IMR-90 (cell line): ENCODE measurements at places on chromosomes 1 and 21.

- DNase-seq: peak; percentile 6
These were observed 193.6 kb upstream of the KAZN start for GRCh38 chr1:14404862-14405301.

- DNase-seq: peak; percentile 36
These were observed 5.9 kb downstream of the LMO4 start for GRCh38 chr1:87334351-87335174.

DNA sequence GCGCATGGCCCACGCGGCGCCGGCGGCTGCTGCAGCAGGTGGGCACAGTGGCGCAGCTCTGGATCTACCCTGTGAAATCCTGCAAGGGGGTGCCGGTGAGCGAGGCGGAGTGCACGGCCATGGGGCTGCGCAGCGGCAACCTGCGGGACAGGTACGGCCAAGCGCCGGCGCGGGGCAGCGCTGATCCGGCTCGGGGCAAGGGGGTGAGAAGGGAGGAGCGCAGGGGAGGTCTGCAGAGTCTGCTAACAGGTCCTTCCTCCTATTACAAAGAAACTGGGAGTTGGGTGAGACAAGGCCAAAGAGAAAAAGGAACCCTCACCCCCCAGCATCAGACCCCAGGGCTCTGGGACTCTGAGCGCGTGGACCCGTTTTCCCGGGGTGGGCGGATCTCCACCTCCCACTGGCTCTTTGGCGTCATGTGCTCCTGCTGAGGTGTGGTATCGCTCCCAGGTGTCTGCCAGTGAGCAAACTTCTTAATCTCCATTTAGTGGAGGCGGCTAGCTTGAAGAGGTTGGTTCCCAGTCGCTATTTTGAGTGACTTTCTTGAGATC lies 431 bp downstream of the MTARC1 start:
- no peak for DNase-seq

DNA sequence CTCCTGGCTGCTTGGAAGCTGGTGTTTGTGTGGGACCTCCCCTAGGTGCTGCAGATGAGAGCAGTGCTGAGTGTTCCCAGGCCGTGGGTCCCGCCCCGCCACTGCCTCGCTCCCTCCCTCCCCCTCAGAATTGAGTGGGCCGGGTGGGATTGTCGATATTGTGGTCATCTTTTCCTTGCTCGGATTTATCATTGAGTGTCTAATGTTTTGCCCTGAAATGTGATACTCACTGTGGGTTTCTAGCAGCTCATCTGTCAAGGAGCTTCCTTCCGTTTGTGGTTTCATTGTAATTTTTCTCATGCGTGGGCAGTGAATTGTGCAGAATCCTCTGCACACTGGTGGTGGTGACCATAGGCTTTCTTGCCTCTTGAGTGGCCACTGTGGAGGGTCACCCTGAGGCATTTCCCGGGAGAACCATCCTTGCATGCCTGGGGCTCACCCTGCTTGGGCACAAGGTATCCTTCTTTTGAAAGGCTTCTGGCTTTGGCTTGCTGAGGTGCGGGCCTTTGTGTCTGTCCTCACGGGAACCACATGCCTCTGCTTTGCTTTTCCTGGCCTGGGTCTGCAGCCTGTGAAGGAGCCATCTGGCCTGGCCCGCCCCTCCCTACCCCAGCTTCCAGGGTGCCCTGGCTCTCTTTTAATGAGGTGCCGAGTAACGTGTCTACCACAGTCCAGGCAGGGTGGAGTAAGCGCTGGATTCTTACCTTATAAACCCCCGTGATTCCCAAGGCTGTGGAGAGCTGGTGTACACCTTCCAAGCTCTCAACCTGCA lies 25.6 kb downstream of the SLX9 start:
- DNase-seq: peak; percentile 94

DNA sequence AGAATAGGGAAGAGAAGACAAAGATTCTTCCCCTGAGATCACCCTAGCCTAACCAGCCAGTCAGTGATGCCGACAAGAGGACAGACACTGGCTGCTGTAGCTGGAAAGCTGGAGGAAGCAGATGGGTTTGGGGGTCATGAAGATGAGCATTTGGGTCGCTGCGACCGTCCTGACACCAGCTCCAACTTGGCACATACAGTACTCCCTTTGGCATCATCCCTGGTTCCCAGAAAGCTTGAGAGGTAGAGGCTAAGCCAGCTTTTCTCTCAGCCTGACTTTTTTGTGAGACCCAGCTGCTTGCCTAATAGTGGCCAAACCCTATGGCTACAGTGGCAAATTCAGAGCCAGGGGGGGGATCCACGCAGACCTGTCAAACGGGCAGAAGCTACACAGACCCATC lies 43.0 kb upstream of the IKBKE start:
- DNase-seq: no peak

DNA sequence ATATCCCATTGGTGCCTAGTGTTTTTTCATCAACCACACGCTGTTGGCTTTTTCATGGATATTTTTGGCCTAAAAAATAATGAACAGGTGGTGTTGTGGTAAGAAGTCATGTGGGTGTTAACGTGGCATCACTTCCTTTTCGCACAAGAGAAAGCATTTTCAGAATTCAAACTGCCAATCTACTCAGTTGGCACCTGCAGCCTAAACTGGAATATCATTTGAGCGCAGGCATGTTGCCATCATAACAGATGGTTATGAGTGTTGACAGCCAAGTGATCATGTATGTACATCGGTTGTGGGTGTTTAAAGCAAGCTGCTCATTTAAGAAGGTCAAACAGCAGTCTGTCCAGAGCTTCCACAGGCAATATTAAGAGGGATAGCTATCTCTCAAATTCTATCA lies 1963.0 kb downstream of the NCAM2 start:
- no peak for DNase-seq

- no peak for DNase-seq
These were observed 98.6 kb downstream of the SIK1 start for GRCh38 chr21:43328185-43328957.

DNA sequence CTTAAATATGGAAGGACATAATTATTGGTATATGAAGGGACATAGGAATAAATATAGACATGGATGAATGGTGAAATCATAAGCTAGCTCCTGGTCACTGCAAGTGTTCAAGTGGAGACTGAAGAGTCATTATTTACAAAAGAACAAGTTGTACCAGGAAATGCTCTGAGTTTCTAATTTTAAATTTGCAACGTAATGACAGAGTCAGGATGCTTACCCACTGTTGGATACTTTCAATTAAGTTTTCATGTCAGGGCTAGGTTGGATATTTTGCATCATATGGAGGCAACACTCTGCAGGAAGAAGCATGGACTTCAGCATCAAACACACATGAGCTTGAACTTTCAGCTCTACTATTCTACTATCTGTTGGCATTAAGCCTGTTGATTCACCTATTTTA lies 499.6 kb upstream of the C1orf87 start:
- no peak for DNase-seq

DNA sequence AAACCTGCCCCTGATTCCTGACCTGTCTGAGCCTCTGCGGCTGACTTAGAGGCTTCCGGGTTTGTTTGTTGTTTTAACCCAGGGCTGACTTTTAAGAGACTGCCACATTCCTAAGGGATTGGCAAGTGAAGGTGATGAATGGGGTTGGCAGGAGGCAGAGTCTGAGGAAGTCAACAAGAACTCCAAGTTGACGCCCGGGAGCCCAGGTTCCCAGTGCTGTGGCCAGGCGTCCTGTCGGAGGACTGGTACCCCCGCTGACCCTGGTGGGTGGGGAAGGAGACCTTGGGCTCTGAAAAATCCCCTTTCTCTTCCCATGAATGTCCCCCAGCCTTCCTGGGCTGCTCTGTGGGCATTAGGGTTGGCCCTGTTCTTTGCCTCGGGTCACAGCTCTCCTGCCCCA lies 19.7 kb upstream of the EPS8L3 start:
- DNase-seq: peak; percentile 76

DNA sequence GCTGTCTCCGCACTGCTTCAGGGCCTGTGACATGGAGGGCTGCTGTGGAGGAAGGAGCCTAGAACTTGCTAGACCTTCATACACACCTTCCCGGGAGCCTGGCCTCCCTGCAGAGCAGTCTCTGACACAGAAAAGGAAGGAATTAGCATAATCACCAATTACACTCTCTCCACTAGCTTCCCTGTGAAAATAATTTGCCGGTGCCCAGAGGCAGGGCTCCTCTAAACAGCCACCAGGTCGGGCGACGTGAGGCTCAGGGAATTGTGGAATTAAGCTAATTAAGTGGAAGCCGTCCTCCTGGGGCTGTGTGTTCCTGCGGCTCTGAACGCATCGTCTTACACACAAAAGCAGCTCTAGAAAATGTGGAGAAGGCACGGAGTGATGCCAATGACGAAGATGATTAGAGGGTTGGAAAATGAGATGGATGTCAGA lies 82.6 kb downstream of the NENF start:
- no peak for DNase-seq

GRCh38 chr1:202101184-202101583 lies 21.5 kb upstream of the GPR37L1 start:
- DNase-seq: no peak
